ENCODE measurements at places on chromosomes 3 and 15. TPM values are rescaled to one million over a fixed set of nuclear protein-coding genes. Genes with fewer than 3 reads are reported as not detected.

DNA sequence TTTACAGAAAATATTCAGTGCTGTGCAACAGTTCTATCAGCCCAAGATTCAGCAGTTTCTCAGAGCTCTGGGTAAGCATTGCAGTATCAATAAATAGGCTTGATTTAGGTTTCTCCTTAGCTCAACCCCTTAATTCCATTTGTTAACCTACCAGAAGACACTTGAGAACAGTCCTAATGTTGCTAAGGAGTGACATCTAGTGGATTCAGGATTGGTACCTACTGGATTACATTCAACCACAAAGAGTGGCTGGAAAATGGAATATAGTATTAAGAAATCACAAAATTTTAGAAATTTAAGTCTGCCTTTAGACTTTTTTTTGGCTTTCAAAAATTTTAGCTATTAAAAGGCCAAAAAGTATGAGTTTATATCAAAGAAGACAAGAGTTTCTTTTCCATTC is 34.7 kb downstream of the POLG start:
- DNase-seq = no peak

- DNase-seq = no peak
These were observed 26.0 kb downstream of the TCF12 start for GRCh38 chr15:56944485-56944884.

GRCh38 chr3:170485696-170486095 is 67.0 kb downstream of the CLDN11 start:
- DNase-seq = no peak

GRCh38 chr3:165830746-165831145 is 6.5 kb downstream of the BCHE start:
- DNase-seq = no peak

DNA sequence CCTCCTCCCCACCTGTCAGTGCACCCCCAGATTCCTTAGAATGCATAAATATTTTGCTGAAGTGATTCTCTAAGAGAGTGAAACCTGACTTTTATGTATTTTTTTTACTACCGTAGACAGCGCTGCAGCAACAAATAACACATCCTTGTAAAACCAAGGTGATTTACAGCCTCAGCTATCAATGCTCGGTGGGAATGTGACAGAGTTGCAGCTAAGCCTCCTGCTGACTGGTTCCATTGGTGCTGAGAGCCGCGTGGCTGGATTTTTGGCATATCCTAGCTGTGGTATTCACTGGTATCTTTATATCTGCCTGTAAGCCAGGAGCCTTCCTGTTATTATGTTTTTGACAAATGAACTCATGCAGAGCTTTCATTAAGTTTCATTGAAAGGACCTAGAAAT is 11.0 kb downstream of the FGD5 start:
- no peak for DNase-seq

- DNase-seq = no peak
These were observed 3.3 kb downstream of the WNT7A start for GRCh38 chr3:13876451-13877100.

GRCh38 chr3:173529062-173529711 is 131.6 kb downstream of the NLGN1 start:
- peak; percentile 18 for DNase-seq

- no peak for DNase-seq
These were observed 54.9 kb upstream of the ATP2B2 start for GRCh38 chr3:10560060-10560861.

SH2D7 gene
- not detected for total RNA-seq

ITIH1 gene
- not detected for total RNA-seq

SLC27A2 gene
- total RNA-seq = 0.51 TPM

C3orf22 gene
- total RNA-seq = not detected
